ENCODE measurements at places on chromosomes 4 and X.

DNA sequence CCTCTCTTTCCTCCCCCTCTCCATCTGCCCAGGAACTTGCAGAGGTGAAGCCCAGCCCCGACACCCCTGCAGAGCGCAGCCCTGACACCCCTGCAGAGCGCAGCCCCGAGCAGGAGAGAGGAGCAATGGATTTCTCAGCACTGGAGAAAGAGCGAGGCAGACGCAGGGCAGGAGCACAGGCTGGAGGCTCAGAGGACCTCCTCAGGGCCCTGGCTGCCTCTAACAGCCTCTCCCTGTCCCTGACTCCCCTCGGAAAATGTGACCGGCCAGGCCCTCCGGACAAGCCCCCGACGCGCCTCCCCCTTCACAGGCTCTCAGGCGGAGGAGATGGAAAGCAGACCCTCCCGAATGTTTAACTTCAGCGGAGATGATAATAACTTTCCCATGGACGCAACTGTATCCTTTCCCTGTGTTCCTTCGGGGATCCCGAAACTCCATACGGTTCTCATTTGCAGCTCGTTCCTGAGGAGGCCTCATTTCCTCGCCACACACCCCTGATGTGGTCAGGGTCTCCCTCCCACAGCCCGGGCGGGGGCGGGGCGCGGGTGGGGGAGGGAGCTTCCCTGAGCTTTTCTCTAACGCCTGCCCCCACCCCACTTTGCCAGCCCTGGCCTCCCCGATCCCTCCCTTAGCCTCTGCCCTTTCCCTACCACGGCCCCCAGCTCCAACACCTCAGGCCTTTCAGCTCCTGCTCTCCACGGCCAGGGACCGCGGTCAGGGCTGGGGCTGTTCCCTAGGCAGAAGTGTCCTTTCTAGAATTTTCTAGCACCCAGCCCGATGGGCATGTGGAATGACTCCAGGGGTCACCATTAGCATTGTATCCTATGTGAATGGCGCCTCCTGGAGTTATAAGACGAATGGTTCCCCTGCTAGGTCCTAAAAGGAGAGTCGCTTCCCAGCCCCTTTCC lies 201.1 kb upstream of the BCOR start:
- DNase-seq: no peak

- DNase-seq: no peak
Observed at GRCh38 chrX:40439625-40440532, 140.9 kb upstream of the ATP6AP2 start.

DNA sequence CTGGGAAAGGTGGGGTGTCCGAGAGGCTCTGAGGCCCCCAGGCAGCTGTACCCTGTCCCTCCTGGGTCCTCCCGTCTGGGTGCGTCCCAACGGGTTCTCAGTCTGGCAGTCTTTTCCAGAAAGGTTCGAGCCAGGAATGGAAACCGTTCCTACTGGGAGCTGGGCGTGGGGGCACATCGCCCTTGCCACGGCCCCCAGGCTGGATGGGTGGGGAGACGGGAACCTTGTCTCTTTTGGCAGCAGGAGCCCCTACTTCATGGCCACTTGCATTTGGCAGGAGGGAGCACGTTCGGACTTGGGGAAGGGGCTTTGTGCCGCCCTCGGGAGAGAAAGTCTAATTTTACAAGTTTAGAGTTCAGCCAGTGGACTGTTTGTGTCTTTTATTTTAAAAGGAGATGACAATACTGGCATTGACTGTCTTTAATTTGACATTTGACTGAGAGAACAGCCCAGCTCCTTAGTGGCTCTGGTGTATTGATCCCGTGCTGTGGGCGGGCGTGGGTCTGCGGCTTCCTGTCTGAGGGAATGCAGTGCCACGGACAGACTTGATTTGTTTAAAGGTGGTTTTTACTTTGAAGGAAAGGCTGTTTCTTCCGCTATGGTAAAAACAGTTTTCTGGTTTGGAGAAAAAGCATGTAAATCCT lies 95.1 kb downstream of the SORCS2 start:
- no peak for DNase-seq

- no peak for DNase-seq
Observed at GRCh38 chrX:96563646-96564045, 121.0 kb upstream of the DIAPH2 start.

- no peak for DNase-seq
Observed at GRCh38 chr4:80608281-80608980, 272.9 kb downstream of the CFAP299 start.

GRCh38 chr4:55512922-55513571 lies 33.7 kb downstream of the CLOCK start:
- DNase-seq: no peak

GRCh38 chrX:20315140-20315539 lies 48.4 kb upstream of the RPS6KA3 start:
- no peak for DNase-seq

DNA sequence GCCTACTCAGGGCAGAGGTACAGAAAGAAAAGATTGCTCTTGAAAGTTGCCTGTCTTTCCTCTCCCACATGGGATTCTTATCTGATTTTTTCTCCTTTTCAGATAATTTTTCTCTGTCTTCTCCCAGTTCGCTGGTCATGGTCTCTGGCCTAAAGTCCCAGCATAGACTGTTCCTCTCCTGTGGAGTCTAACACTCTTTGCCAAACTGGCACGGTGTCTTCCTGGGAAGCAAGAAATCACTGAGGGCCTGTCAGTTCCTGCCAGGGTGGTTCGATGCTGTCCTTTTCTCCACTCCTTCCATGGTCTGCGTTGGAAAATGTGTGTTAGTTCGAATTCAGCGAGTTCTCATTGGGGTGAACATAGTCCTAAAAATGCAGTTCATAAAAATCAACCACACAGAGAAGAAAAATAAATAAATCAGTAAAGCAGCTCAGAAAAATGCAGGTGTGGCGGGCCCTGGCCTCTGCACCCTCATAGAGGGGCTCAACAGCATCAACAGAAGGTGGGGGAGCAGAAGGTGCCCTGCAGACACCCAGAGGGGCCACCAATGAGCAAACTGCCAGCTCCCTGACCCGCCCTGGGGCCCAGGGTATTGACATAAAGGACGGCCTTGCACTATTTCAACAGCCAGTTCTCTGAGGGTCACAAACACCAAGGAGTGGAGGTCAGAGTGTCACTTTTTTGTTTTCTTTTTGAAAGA lies 2.1 kb downstream of the RGN start:
- no peak for DNase-seq

- no peak for DNase-seq
Observed at GRCh38 chr4:72390409-72390808, 178.6 kb downstream of the ADAMTS3 start.

DNA sequence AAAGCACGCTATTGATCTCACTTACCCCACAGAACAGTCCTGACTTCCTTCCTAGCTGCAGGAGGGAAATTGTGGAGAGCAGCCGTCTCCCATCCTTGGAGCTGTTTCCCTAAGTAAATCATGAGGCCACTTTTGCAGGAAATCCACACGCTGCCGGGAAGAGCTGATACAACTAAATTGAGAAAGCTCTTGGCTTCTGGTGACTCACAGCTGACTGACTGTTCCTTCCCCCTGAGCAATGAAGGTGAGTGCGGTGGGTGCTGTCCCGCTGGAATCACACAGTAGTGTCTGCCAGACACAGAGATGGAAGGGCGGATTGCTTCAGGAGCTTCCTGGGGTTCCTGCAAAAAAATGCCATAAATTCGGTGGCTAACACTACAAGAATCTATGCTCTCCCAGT lies 268.9 kb downstream of the ASMT start:
- no peak for DNase-seq

DNA sequence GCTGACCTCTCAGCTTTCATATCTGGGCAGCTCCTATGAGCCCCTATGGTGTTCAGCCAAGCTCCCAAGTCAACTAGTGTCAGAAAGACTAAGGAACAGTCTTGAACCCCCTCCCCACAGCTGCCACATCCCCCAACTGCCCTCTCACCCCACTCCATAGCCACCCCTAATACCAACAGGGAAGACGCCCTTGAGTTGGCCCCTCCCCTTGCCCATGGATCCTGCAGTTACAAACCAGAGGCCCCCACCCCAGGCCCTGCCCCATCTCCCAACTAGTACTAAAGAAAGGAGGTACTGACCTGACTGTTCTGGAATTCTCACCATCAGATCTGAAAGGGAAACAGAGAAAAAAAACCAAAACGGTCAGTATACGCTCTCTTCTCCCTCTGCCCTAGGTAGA lies 10.2 kb upstream of the IQSEC2 start:
- DNase-seq: no peak

DNA sequence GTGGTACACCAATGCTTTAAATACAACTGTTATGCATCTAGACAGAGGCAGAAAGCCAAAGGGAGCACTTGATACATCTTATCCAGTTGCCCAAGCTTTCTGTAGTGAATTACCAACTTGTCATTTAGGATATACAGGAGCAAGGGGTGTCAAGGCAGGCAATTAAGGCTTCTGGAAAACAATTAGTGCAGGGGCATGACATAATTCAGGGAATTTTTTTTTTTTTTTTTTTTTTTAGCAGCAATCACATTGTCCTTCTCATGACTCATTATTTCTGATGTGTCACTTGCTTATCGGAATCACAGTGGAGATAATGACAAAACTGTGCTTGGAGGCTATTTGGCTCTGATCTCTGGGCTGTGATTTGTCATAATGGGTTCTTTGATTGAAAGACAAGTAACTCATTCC lies 259.5 kb downstream of the ARHGAP24 start:
- DNase-seq: no peak

- no peak for DNase-seq
Observed at GRCh38 chrX:52988985-52989917, 30.9 kb upstream of the FAM156A start.

DNA sequence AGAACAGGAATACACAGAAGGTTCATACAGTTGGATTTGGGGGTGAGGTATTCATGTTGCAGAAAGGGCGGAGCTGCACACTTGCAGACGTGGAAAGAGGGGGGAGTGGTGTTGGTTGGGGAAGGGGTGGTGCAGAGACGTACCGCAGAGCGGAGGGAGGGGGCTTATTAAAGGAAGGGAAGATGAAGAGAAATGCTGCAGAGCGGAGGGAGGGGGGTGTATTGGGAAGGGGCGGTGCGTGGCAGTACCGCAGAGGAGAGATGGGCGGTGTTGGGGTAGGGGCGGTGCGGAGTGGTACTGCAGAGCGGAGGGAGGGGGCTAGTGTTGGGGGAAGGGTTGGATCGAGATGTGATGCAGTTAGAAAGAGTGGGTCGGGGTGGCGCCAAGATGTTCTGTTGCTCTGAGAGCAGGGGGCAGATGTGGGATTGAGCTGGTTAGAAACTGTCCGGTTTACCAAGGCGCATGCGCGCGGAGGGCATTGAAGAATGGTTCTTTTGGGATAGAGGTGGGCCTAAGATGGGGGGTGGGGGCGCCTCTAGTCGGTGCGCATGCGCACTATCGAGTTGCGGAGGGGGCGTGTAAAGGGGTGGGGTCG lies 900 bp downstream of the TRO start:
- peak; percentile 43 for DNase-seq

- DNase-seq: no peak
Observed at GRCh38 chr4:130393231-130393630, 1297.3 kb downstream of the C4orf33 start.

GRCh38 chr4:145132511-145133098 lies 34.5 kb downstream of the ABCE1 start:
- DNase-seq: no peak

GRCh38 chr4:80500613-80501012 lies 165.1 kb downstream of the CFAP299 start:
- DNase-seq: no peak

DNA sequence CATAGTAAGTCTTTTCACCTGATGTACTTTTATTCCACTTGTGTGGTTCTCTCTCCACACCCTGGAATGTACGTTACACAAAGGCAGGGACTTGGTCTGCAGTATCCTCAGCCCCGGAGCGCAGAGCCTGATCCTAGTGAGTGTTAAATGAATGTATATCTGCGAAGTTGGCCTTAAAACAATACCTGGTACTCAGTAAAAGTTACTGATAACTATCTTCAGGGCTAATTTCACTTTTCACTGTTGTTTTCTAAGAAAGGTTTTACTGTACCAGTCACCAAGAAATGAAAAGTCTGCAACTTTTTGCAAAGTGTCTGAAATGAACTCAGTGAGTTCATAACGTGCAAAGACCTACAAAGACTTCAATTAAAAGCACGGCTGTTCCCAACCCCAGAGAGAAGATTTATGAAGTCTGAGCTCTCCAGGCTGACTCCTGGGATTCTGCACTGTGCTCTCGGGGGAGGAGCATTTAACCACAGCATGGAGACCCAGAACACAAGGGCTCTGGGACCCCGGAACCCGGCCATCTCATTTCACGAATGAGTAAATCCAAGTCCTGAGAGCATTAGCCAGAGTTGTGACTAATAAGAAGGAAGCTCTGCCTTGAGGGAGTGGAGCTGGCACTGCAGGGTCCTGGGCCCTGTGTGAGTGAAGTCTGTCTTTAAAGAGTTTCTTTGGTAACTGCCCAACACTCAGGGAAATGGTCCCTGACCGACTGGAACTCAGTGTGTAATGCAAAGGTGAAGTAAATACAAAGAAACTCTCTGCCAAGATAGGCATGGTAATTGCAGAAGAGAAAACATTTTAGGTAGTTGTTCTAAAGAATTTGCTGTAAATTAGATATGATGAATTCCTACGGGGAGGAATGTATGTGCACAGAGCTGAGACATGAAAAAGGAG lies 165.8 kb downstream of the NSUN7 start:
- peak; percentile 27 for DNase-seq

DNA sequence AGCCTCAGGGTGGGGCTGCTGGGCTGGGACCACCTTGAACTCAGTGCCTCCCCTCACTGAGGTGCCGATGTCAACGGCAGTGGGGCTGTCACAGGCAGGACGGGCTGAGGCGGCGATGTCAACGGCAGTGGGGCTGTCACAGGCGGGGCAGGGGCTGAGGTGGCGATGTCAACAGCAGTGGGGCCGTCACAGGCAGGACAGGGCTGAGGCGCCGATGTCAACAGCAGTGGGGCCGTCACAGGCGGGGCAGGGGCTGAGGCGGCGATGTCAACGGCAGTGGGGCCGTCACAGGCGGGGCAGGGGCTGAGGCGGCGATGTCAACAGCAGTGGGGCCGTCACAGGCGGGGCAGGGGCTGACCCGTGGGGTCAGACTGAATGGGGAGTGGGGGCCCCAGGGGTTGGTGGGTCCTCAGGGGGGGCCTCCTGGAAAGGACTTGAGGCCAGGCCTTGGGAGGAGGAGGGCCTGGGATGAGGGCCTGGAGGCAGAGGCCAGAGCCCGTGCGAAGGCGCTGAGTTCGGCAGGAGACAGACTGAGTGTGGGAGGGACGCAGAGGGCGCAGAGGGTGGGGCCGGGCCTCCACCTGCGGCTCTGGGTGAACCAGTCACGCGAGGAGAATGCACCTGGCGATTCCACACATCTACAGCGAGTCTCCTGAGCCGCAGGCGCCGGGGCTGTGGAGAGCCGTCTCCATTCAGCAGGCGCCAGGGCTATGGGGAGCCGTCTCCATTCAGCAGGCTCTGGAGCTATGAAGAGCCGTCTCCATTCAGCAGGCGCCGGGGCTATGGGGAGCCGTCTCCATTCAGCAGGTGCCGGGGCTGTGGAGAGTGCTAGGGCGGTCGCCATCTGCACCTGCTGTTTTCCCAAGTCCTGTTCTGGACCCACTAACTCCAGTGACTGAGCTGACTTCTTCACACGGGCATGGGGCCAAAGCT lies 22.9 kb downstream of the ATP5ME start:
- no peak for DNase-seq

DNA sequence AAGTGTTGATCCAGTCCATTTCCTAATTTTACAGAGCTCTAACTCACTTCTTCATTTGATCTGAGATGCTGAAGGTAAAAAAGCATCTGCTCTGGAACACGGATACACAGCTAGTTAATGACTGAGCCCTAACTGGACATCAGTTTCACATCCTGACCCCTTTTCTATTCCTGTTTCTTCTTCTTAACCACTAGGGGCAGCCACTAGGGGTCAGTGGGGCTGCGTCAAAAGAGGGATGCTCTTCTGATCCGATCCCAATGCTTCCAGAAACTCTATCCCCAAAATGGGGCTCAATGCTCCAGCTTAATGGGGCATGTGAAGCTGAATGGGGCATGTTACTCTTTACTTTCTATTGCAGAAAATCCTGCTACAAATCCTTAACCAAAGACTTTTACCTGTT lies 33.4 kb upstream of the PHKA2 start:
- no peak for DNase-seq
